IPS DF 19.7 (cell line): ENCODE measurements at places on chromosomes 4 and X.

DNA sequence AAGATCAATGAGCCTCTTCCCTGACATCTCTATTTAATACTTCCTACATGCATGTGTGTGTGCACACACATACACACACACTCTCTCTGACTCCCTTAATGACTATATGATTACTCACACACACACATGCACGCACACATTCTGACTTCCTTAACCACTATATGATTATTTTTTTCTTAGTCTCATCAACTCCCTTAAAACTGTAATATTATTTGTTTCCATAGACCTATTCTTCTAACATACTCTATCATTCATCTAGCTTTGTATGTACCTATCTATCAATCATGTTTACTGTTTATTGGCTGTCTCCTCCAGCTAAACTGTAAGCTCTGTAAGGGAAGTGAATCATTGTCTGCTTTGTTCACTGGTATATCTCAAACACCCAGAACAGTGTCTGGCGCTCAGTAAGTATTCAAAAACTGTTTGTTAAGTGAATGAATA is 236.6 kb downstream of the RASL11B start:
- DNase-seq: no peak

DNA sequence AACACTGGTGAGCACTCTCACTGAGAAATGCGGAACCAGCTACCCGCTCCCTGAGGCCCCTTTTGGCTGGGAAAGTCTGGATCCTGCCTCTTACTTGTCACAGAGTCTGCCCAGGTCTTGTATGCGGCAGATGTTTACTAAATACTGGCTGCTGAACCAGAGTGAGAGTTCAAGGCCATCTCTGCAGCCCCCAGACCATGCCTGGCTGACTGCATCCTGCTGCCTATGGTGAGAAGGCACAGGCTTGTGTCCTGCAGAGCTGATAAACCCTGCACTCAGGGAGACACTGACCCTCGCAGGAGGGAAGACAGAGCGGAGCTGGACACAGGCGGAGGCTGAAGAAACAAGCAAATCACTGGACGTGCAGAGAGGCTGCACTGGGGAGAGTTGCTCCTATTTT is 46.5 kb downstream of the JAKMIP1 start:
- no peak for DNase-seq

DNA sequence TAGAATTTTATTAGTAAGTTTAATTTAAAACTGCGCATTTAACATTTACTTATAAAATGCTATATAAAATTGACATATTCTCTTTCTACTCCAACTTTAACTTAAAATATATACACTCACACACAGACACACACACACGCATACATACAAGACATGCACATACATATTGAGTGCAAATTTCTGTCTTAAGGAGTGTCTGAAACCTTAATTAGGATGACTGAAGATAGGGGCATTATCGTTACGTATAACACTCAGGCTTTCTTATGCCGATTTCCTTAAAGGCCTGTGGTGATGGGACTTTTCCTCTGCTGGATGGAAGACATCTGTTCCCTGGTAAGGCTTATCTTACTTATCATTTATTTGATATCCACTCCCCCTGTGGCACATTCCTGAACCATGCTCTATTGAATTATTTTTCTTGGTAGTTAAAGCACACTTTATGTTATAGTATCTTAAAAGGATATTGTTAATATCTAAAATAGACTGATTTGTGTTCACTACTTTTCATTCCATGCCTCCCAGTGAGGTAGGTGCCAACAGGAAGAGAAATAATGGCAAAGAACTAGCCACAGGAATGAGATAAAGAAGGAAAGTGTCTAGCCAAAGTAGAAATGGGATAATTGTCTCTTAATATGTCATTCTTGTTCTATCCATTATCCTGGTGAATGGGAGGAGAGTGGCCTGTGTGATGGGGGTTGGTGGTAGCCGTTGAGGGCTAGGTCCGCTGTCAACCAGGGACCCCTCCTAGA is 92.9 kb upstream of the GPRIN3 start:
- DNase-seq: no peak

GRCh38 chrX:152907084-152907651 is 9.3 kb downstream of the ZNF185 start:
- DNase-seq: no peak

DNA sequence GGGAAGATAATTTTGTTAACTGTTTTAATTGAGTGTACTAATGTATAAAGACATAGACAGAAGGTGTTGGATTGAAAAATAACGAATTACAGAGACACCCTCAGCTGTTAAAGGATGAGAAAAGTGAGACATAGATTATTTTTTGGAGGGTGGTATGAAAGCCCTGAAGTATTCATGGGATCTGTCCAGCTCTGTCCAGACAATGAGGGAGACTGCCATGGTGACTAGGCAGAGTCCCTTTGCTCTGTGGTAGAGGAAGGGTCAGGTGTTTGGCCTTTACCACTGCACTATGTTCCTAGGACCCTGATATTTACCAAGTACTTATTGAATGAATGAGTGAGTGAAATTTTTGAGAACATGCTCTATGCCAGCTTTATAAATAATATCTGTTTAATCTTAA is 11.4 kb downstream of the FGF2 start:
- no peak for DNase-seq

DNA sequence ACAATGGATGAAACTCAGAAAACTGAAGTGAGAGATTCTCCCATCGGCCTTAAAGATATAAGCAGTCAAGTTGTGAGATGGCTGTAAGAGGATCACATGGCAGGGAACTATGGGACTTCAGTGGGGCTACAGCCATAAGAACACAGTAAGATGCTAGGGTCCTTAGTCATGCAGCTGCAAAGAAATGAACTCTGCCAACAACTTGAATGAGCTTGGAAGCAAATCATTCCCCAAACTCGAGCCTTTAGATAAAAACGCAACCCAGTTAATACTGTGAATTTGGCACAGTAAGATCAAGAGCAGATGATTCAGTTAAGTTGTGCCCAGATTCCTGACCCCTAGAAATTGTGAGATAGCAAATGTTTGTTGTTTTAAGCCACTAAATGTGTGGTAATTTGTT is 117.3 kb downstream of the FAM13A start:
- DNase-seq: no peak

- DNase-seq: no peak
Observed at GRCh38 chr4:26386386-26386785, 65.6 kb downstream of the RBPJ start.

- no peak for DNase-seq
Observed at GRCh38 chrX:48530736-48531135, 8.8 kb upstream of the TBC1D25 start.

- DNase-seq: no peak
Observed at GRCh38 chr4:53961351-53961750, 103.1 kb downstream of the CHIC2 start.
